A172 (cell line): ENCODE measurements at places on chromosomes 2 and 18. TPM values are rescaled to one million over a fixed set of nuclear protein-coding genes. Genes with fewer than 3 reads are reported as not detected.

- DNase-seq: no peak
Measured at GRCh38 chr2:106599540-106599939, 112.4 kb downstream of the CD8B2 start.

GRCh38 chr18:50126471-50126870 is 68.5 kb downstream of the MYO5B start:
- DNase-seq: no peak

DNA sequence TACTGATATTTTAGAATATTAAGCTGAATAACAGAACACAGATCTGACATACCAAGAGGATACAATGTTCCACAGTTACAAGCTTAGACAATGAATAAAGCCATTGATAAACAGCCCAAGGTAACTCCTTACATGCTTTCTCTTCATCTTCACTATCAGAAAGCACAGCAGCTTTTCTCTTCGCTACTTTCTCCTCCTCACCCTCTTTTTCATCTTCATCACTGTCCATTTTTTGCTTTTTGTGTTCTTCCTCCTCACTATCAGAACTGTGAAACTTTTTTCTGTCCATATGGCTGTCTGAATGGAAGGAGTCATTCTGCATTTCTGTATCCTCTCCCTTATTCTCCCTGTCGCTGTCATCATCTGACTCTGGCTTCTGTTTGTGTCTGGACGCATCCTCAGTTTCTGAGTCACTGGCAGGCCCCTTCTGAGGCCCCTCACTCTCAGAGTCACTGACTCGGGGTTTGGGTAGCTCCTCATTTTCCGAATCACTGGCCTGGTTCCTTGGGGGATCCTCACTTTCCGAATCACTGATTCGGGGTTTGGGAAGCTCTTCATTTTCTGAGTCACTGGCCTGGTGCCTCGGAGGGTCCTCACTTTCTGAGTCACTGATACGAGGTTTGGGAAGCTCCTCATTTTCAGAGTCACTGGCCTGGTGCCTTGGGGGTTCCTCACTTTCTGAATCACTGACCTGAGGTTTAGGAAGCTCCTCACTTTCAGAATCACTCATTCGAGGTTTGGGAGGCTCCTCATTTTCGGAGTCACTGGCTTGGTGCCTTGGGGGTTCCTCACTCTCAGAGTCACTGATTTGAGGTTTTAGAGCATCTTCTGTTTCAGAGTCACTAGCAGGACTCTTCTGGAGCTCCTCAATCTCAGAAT is 21.5 kb downstream of the IWS1 start:
- DNase-seq: peak; percentile 14

DNA sequence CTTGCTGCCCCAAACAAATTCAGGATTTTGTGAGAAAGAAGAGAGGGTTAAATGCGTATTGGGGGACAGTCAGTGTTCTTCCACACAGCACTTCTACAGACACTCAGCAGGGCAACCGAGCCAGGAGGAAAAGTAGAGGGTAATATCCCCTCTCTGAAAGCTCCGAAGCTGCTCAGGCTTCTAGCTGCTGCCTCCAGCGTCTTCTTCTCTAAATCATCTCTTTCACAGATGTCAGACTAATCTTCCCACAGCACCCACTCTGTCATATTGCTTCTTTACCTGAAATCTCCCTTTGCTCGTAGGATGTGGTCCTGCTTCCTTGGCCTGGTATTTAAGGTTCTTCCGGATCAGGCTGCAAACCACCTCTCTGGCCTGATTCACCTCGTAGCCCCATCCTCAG is 117.6 kb upstream of the HAAO start:
- DNase-seq: no peak

DNA sequence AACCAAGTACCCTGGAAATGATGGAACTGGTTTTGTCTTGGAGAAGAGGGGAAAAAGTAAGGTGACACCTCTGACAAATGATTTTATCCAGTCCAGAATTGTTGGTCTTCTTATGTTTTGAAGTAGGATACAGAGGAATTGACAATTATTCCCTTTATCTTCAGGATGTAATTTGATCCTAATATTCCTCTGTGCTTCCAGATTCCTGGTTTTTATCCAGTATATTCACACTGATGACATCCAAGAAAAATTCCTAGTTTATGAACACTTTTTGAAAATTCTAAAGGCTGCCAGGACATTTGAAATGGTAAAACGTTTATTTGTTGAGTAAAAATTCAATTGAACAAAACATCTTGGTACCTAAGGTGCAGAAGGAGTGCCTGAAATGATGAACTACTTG is 22.2 kb upstream of the ETAA1 start:
- DNase-seq: no peak

DNA sequence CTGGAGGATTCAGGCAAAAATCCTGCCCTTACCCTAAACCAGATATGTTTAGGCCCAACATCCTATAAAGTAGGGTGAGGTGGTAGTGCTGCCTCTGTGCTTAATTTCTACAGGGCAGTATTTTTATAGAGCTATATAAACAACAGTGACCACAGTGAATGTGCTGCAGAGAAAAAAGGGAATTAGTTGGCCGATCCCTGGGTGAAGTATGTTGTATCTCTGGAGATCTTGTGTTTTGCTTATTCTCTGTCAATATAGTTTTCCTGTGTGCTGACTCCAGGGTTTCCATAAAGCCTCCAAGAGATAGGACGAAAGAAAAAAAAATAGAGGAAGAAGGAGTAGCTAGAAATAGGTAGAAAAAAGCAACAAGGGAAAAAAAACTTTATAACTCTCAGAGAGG is 88.9 kb upstream of the THOC1 start:
- DNase-seq: no peak

DNA sequence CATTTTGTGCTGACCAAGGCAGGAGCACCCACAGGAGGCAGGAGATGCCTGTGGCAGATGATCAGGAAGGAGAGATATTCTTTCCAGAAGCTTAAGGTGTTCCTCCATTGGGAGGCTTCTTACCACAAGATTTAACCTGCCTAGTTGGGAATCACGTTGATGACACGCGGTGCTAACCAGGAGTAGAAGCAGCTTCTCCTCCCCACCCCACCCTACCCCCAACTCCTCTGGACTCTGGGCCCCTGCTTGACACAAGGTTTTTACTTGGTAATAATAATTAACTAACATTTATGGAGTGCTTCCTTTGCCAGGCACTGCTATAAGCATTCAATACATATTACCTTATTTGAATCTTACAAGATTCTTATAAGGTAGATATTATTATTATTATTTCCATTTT is 62.5 kb upstream of the PAPOLG start:
- no peak for DNase-seq

DNA sequence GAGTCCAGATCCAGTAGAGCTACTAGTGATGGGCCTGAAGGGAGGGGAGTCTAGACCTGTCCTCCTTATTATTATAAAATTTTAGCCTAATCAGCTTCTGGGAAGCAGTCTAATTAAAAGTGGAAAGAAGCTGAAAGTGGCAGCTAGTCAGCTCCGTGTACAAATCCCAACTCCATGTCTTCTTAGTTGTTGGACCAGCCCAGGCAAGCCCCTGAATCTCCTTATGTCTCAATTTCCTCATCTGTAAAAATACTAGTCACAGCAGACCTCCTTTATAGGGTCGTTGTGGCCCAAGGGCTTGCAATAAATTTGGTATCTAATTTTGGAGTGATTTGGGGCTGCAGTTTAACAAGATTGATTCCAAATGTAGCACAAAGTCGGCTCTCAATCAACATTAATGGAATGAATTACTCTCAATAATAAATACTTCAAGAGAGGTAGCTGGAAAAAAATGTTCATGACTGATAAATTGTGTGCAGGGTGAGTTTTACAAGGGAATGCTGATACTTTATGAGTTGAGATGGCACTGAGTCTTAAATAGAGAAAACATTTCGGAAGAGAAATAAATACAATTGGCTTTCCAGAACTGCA is 118.3 kb upstream of the NDUFV2 start:
- DNase-seq: no peak

DNA sequence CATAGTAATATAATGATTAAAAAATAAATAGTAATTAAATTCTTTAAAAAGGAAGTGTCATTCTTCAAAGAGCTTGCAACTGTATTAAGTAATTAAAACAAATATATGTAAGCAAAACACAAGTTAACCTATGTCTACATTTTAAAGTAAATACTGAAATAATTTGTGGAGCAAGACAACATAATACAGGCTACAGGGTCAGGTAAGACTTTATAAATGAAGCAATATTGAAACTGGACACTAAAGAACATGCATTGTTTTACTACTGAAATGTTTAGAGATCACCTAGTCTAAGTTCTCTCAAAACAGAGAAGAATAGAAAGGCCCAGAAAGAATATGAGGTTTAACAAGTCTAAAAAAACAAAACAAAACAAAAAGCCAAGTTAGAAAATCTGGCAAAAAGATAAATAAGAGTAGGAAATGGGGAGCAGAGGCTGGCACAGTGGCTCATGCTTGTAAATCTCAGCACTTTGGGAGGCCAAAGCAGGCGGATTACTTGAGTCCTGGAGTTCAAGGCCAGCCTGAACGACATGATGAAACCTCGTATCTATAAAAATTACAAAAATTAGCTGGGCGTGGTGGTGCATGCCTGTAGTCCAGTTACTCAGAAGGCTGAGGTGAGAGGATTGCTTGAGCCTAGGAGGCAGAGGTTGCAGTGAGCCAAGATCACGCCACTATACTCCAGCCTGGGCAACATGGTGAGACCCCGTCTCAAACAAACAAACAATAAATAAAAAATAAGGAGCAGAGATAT is 34.4 kb downstream of the VPS54 start:
- DNase-seq: no peak

DNA sequence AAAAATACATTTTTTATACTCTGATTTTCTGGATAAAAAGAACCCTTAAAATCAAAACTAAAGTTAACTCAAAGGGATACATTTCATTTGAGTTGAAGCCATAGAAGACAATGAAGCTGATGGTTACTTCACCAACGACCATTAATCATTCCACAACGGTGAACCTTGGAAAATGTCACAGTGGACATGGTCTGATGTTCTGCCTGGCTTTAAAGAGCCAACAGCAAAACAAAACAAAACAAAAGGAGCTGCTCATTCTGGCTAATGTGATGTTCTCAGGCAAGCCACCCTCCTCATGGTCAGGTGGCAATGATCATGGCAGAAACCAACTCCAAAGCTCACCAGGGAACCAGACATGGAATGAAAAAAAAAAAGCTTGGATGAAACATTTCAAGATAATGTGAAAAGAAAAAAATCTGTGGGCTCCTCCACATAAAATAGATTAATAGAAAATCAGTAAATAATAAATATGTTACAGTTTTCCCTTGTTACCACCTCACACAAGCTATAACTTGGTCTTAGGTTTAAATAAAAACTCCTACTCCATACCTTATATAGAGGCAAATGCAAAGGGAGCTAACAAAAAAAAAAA is 90.1 kb upstream of the SERTAD2 start:
- DNase-seq: no peak

Gene MFSD6
- 33.7 and 44.9 TPM in 2 replicates for total RNA-seq

Gene SERPINB7
- 5.6 and 8.9 TPM in 2 replicates for total RNA-seq

Gene STON1
- 2.5 and 3.4 TPM in 2 replicates for total RNA-seq

Gene MITD1
- total RNA-seq: 79.9 and 80.1 TPM in 2 replicates

Gene FEV
- not detected in 2 replicates for total RNA-seq
